ENCODE measurements at places on chromosomes 1 and 21. TPM values are rescaled to one million over a fixed set of nuclear protein-coding genes. Genes with fewer than 3 reads are reported as not detected.
A peak's percentile ranks its signal among the peaks of the same experiment; 100 is the strongest.

GRCh38 chr1:181640956-181641355 lies 157.6 kb downstream of the CACNA1E start:
- no peak overlapping the region for H3K4me3 ChIP-seq
- H3K27me3 ChIP-seq, result no peaks in the 10 kb centered on the region
- no peaks in the 10 kb centered on the region for H3K4me1 ChIP-seq
- H3K36me3 ChIP-seq, result no peaks in the 10 kb centered on the region
- DNase-seq, result no peak

- no peak overlapping the region for H3K4me3 ChIP-seq
- DNase-seq, result no peak
- no peak overlapping the region for H3K27ac ChIP-seq
These were observed 17.2 kb downstream of the CTNNBIP1 start for GRCh38 chr1:9892563-9893528.

- no peak overlapping the region for H3K27ac ChIP-seq
- peak; percentile 23 for DNase-seq
- H3K4me3 ChIP-seq, result peak overlapping the region; percentile 40
- peaks cover 18% of the 10 kb centered on the region for H3K4me1 ChIP-seq
- H3K27me3 ChIP-seq, result no peaks in the 10 kb centered on the region
These were observed 569.1 kb downstream of the NPHP4 start for GRCh38 chr1:5423109-5423508.

DNA sequence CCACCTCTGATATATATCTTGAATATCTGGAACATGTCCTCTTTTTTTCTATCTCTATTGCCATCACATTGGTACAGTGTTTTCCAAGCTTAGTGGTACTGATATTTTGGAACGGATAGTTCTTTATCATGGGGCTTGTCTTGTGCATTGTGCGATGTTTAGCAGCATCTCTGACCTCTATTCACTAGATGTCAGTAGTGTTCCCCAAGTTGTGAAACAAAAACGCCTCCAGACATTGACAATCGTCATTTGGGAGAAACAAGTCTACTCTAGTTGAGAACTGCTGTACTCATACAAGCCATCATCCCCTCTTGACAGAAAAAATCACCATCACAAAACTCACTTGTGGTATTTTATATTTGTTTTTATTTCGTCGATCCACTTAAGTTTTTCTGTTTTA lies 79.7 kb upstream of the CHODL start:
- no peak overlapping the region for H3K4me3 ChIP-seq
- no peak for DNase-seq
- no peaks in the 10 kb centered on the region for H3K27me3 ChIP-seq
- no peaks in the 10 kb centered on the region for H3K36me3 ChIP-seq
- H3K27ac ChIP-seq, result no peak overlapping the region

- H3K27ac ChIP-seq, result no peak overlapping the region
- no peak for DNase-seq
- H3K36me3 ChIP-seq, result no peaks in the 10 kb centered on the region
These were observed 7.2 kb upstream of the UBE2U start for GRCh38 chr1:64196074-64196870.

DNA sequence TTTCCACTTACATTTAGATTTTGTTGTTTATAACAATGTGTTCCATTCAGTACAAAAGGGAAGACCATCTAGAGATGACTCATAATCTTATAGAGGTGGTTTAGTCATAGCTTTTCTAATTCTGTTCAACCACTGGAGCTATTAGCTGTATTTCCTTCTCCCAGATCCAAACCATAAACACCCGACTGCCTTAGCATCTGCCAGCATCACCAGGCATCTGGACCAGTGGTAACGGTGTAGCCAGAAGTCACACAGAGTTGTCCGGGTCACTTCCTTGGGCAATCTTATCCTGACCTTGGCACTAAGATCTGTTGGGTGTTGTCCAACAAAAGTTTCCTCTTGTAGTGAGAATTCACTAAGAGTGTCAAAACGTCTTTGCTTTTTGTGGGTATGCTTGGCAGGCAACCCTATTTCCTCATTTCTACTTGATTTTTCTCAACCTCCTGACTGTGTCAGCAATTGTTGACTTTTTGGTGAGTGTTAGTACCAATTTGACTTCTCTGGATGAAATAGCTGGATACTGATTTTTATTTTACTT lies 372.1 kb upstream of the B3GALT2 start:
- no peak overlapping the region for H3K27ac ChIP-seq
- H3K4me3 ChIP-seq, result no peak overlapping the region
- peaks cover 5% of the 10 kb centered on the region for H3K4me1 ChIP-seq
- no peaks in the 10 kb centered on the region for H3K27me3 ChIP-seq
- DNase-seq, result no peak

GRCh38 chr21:26199456-26199855 lies 28.9 kb upstream of the APP start:
- no peaks in the 10 kb centered on the region for H3K27me3 ChIP-seq
- no peak for DNase-seq
- no peaks in the 10 kb centered on the region for H3K4me1 ChIP-seq
- H3K27ac ChIP-seq, result no peak overlapping the region
- H3K36me3 ChIP-seq, result no peaks in the 10 kb centered on the region
- no peak overlapping the region for H3K4me3 ChIP-seq

- H3K36me3 ChIP-seq, result no peaks in the 10 kb centered on the region
- DNase-seq, result no peak
- H3K4me3 ChIP-seq, result no peak overlapping the region
- H3K27ac ChIP-seq, result no peak overlapping the region
- H3K4me1 ChIP-seq, result no peaks in the 10 kb centered on the region
- no peaks in the 10 kb centered on the region for H3K27me3 ChIP-seq
These were observed 128.0 kb downstream of the HMCN1 start for GRCh38 chr1:185862235-185862634.

DNA sequence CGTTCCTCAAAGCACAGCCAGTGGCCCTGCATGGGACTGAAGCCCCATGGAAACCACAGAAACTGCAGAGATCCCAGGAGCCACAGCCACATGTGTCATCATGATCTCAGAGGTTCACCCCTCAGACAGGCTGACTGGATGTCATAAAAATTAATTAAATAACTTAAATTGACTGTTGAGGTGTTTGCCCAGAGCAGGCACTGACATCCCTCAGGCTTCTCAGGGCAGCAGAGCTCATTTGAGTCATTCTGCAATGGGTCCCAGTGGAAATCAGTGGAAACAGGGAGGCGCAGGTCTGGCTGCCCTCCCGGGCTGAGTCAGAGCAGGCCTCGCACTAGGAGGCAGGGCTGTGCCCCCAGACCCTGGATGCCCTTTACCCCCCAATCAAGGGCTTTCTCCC lies 135.1 kb downstream of the CDC7 start:
- no peaks in the 10 kb centered on the region for H3K27me3 ChIP-seq
- H3K4me1 ChIP-seq, result no peaks in the 10 kb centered on the region
- H3K36me3 ChIP-seq, result no peaks in the 10 kb centered on the region
- H3K4me3 ChIP-seq, result no peak overlapping the region

GRCh38 chr1:218811497-218811896 lies 362.2 kb upstream of the LYPLAL1 start:
- no peak overlapping the region for H3K4me3 ChIP-seq
- no peaks in the 10 kb centered on the region for H3K27me3 ChIP-seq
- no peak overlapping the region for H3K27ac ChIP-seq
- no peak for DNase-seq
- no peaks in the 10 kb centered on the region for H3K4me1 ChIP-seq
- no peaks in the 10 kb centered on the region for H3K36me3 ChIP-seq

DNA sequence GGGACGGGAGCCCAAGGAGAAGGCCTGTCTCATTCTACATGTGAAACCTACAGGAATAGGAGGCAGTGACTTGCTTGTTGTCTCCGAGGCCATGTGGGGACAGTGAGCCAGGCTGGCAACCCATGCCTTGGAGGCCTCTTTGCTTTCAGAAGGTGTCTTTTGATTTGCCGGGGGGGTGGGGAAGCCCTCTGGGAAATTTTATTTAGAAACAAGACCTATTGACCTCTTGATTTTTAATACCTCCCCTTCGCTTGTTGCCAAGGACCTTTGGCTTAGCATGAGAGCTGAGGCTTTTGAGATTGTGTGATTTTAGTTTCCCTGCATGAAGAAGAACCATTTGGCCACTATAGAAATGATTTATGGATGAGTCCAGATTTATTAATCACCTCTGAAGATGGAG lies 4.1 kb downstream of the ARMH1 start:
- no peaks in the 10 kb centered on the region for H3K36me3 ChIP-seq
- H3K4me1 ChIP-seq, result no peaks in the 10 kb centered on the region
- H3K27ac ChIP-seq, result no peak overlapping the region
- no peak for DNase-seq
- H3K27me3 ChIP-seq, result no peaks in the 10 kb centered on the region

GRCh38 chr1:241447031-241447644 lies 72.4 kb downstream of the FH start:
- DNase-seq, result no peak
- no peaks in the 10 kb centered on the region for H3K4me1 ChIP-seq
- no peaks in the 10 kb centered on the region for H3K27me3 ChIP-seq
- no peaks in the 10 kb centered on the region for H3K36me3 ChIP-seq
- no peak overlapping the region for H3K27ac ChIP-seq

DNA sequence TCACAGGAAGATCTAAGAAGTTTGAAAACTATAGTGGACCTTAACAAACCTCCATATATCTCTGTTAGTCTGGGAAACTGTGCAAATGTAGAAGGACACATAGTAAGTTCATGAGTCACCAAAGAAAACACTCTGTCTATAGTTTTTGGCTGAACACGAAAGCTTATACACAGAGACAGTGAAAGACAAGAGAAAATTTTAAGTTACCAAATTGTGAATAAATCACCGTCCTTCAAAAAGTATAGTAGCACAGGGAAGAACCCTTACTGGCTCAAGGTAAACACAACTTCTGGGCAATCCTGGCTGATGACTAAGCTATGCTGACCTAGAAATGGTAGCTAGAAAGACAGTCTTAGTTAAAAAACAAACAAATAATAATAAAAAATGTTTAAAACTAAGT lies 1057.9 kb downstream of the AMY1C start:
- no peaks in the 10 kb centered on the region for H3K36me3 ChIP-seq
- no peak overlapping the region for H3K4me3 ChIP-seq
- H3K27ac ChIP-seq, result no peak overlapping the region
- H3K27me3 ChIP-seq, result no peaks in the 10 kb centered on the region
- no peaks in the 10 kb centered on the region for H3K4me1 ChIP-seq

GRCh38 chr1:68128820-68129219 lies 78.4 kb upstream of the DIRAS3 start:
- H3K36me3 ChIP-seq, result no peaks in the 10 kb centered on the region
- no peaks in the 10 kb centered on the region for H3K27me3 ChIP-seq
- H3K27ac ChIP-seq, result no peak overlapping the region
- no peak for DNase-seq

DNA sequence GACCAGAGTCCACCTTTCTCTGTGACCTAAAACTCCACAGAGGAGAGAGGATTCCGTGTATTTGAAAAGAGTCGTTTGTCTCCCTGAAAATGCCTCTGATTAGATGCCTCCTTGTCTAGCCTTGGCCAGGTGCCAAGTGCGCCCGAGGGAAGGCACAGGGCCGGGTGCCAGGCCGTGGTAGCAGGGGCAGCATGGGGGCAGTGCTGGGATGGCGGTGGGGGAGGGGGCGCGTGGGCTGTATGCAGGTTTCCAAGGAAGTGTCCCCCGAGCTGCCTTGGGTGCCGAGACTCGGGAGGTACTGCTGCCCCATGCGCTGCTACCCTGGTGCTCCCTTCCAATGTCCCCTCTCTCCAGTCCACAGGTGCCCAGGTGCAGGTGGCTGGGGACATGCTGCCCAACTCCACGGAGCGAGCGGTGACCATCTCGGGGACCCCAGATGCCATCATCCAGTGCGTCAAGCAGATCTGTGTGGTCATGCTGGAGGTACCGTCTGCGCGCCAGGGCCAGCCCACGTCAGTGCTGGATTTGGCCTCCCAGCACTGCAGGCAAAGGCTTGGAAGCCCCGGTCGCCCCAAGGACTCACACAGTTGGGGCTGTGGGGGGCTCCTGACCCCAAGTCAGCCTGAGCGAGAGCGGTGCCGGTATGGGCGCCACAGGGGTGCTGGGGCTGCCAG lies 70.9 kb upstream of the COL6A1 start:
- H3K27ac ChIP-seq, result no peak overlapping the region
- H3K4me1 ChIP-seq, result peaks cover 2% of the 10 kb centered on the region
- DNase-seq, result no peak
- no peaks in the 10 kb centered on the region for H3K36me3 ChIP-seq
- H3K4me3 ChIP-seq, result no peak overlapping the region
- H3K27me3 ChIP-seq, result no peaks in the 10 kb centered on the region

DNA sequence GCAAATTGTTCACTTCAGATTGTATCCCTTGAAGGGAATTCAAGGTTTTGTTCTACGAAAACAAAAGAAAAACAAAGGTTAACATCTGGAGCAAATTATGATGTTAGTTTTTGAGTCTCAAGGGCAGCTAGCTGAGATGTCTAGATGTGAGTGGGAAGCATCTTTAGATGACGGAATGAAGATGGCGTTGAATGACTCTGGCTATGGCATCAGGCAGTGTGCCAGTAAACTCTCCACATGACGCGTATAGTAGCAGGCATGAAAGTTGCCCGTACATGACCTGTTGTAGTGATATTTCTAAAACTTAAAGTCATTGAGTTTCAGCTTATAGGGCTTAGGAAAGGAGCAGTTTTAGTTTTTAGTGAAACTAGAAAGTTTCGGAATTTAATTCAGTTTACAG lies 12.3 kb upstream of the SDC3 start:
- H3K4me3 ChIP-seq, result no peak overlapping the region
- no peak overlapping the region for H3K27ac ChIP-seq
- no peaks in the 10 kb centered on the region for H3K36me3 ChIP-seq
- H3K4me1 ChIP-seq, result no peaks in the 10 kb centered on the region
- no peak for DNase-seq

- H3K4me1 ChIP-seq, result peaks cover 6% of the 10 kb centered on the region
- no peak overlapping the region for H3K27ac ChIP-seq
- DNase-seq, result no peak
These were observed 1.3 kb downstream of the AGRN start for GRCh38 chr1:1021010-1021919.

- H3K27ac ChIP-seq, result peak overlapping the region; percentile 7
- peaks cover 15% of the 10 kb centered on the region for H3K36me3 ChIP-seq
- no peak for DNase-seq
These were observed 13.5 kb upstream of the PPP1R8 start for GRCh38 chr1:27816921-27817630.

Gene DNALI1
- 0.50 TPM for total RNA-seq

Gene LCE2A
- not detected for total RNA-seq

Gene LMX1A
- total RNA-seq, result not detected

Gene TNN
- not detected for total RNA-seq

Gene CASQ1
- total RNA-seq, result not detected

Gene OR2T35
- not detected for total RNA-seq

Gene NPHS2
- total RNA-seq, result not detected

Gene PLA2G4A
- not detected for total RNA-seq
